Stimulated activated naive B cell treated with anti-CD40 and anti-IgM and Interleukin-4, amounts not matched to agents 10 μg/mL and 1 μg/mL and 100 μg/mL, for 72 hours (primary cell): ENCODE measurements at places on chromosomes 1 and 21.

- DNase-seq, result no peak
These were observed 77.7 kb downstream of the DSCAM start for GRCh38 chr21:40769231-40769630.

- peak; percentile 36 for DNase-seq
These were observed 5.7 kb downstream of the TPM3 start for GRCh38 chr1:154186177-154186576.

DNA sequence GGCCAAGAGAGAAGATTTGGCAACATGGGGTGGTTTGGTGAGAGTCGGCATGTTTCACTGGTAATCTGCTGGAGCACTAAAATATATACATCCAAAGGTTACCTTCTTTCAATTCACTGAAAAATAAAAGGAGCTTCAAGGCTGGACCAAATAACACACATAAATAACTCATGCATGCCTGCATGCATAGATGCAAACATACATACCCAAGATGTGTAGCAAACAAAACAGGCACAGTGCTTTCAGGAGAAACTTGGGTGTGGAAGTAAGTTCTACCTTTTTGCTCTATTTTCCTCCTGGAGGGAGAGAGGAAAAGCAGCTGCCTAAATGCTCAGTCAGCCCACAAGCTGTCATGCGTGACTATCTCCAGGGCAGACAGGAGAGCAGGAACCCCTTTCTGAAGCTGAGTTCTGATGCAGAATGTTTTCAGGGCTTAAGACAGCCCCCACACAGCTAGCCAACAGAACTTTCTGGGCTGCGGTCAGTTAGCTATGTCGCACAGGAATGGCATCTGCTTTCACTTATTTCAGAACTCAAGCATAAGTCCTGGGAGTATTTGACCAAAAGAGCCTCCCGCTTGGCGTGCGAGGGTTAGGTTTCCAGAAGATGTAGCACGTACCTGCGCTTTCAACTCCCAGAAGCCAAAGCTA lies 166.2 kb downstream of the TOMM20 start:
- peak; percentile 70 for DNase-seq

DNA sequence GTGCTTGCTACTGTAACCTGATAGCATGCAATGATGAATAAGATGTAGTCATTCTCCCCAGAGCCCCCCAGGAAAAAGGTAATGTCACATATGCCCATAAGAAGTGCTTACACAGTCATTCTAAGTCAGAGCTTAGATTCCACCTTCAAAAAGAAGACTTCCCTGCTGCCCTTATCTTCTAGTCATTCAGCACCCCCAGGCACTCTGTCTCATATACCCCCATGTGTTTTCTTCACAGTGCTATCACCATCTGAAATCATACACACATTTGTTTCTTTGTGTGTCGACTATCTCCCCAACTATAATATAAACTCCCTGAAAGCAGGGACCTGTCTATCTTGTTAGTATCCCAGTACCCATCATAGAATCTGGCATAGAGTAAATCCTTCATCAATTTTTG lies 16.2 kb upstream of the OTUD3 start:
- DNase-seq, result no peak

GRCh38 chr1:230246551-230246950 lies 179.5 kb downstream of the GALNT2 start:
- no peak for DNase-seq

GRCh38 chr1:168653567-168653966 lies 75.4 kb downstream of the DPT start:
- no peak for DNase-seq

GRCh38 chr1:113874012-113874879 lies 2.7 kb upstream of the PTPN22 start:
- DNase-seq, result no peak

DNA sequence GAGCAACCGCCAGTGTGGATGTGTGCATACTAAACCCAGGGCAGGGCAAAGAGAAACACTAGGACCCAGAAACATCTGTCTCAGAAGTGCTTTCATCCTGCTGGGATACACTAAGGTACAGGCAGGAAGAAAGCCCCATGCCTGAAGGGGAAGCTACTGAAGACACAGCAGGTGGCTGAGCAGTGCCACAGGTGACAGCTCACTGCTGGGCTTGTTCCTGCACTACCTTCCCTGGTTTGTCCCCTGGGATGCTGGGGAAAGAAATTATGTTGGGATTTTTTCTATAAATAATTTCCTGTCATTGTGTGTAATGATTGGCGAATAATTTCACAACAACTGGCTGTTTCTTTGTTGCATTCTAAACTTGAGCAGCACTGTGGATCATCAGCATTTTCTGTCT lies 245.3 kb upstream of the RAB4A start:
- no peak for DNase-seq

DNA sequence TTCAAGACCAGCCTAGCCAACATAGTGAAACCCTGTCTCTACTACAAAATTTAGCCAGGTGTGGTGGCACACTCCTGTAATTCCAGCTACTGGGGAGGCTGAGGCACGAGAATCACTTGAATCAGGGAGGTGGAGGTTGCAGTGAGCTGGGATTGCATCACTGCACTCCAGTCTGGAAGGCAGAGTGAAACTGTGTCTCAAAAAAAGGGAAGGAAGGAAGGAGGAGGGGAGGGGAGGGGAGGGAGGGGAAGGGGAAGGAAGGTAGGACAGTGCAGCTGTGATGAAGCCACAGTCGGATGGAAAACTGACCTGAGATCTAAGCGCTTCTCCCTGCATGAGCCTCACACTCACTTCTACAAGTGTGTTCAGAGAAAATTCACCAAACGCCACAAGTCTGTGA lies 22.0 kb upstream of the FHAD1 start:
- no peak for DNase-seq
